NCI-H82 (cell line): ENCODE measurements at places on chromosomes 3 and 15.

DNA sequence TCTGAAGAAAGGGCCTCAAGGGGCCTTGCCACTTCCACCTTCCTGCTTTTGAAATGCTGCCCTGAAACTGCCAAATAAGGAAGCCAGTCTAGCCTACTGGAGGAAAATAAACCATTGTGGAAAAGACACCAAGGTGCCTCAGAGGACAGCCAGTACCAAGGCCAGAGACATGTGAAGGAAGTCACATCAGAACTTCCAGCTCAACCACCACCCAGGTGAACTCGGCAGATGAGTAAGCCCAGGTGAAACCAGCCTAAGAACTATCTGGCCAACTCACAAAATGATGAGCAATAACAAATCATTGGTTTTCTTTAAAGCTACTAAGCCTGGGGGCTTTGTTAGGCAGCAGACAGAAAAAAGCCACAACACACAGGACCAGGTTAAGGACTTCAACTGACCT, 103.0 kb downstream of the MAGI1 start:
- no peak for DNase-seq

DNA sequence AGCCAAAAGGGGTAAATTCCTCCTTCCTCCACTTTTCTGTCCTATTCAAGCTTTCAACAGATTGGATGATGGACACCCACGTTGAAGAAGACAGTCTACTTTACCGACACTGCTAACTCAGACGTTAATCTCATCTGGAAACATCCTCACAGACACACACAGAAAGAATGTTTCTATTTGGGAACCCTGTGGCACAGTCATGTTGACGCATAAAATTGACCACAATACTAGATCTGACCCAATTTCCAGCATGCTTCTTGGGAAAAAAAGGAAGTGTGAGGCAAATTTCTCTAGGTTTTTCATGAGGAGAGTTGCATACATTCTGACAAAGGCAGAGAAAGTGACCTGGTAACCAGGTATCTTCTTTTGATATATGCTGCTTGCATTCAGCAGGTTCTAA, 594.1 kb downstream of the FGF12 start:
- DNase-seq: no peak

- DNase-seq: no peak
Observed at GRCh38 chr3:117726776-117727175, 1017.2 kb downstream of the TUSC7 start.

GRCh38 chr3:34683851-34684250, 885.4 kb downstream of the PDCD6IP start:
- peak; percentile 81 for DNase-seq

- DNase-seq: no peak
Observed at GRCh38 chr3:38019658-38020341, 9.6 kb downstream of the PLCD1 start.

DNA sequence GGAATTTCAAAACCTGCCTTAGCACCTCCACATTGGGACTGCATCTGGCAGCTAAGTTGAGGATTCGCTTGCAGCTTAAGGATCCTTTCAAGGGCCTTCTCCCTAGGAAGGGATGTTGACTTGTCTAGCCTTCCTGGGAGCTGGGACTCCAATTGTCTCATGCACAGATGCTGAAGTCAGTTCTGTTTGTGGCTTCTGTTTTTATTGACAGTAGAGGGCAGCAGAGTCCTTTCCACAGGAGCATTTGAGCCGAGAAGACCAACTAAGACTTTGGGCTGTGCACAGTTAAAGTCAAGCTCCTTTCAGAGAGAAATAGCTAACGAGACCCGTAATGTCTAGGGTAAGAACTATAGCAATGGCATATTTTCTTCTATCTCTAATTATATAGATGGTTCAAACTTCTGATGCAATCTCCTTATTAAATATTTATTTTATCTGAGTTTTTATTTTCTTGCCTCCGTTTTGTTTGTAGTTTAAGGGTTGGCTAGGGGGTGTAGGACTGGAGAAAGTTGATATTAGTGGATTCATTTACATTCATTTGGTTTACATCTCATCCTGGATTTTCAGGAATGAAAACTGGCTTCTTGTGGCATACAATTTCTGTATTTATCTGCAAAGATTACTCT, 59.7 kb upstream of the KBTBD8 start:
- DNase-seq: peak; percentile 83

DNA sequence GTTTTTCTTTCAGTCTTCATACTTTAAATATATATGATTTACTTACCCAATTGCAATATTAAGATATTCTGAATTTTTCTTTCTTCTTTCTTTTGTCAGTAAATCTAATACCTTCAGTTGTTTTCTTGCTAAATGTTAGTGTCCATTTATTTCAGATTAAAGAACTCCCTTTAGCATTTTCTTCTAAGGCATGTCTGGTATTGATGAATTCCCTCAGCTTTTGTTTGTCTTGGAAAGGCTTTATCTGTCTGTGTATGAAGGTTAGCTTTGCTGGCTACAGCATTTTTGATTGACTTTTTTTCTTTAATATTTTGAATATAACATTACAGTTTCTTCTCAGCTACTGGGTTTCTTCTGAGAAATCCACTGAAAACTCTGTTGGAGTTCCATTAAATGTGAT, 64.0 kb upstream of the PLSCR4 start:
- no peak for DNase-seq

DNA sequence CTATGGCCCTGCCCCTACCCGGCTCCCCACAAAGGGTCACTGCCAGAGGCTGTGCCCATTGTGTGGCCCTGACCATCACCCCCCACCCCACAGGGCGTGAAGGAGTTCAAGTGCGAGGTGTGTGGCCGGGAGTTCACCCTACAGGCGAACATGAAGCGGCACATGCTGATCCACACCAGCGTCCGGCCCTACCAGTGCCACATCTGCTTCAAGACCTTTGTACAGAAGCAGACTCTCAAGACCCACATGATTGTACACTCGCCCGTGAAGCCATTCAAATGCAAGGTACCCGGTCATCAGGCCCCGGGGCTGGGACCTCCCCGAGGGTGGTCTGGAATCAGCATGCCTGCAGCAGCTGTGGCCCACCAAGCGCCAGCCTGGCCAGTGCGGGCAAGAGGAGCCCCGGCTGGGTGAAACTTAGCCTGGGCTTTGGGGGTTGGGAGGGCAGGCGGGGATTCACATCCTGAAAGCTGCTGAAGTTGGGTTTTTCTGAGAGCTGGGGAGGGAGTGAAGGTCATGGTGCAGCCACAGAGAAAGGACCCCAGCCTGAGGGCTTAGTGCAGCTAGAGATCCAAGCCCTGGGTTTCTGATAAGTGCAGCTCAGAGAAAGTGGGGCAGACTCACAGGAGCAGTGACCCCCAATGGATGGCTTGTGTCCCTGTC, 29.2 kb downstream of the IDH2 start:
- no peak for DNase-seq

- DNase-seq: no peak
Observed at GRCh38 chr15:33107950-33108349, 86.6 kb downstream of the FMN1 start.

GRCh38 chr15:58932710-58933280, 684 bp downstream of the SLTM start:
- peak; percentile 64 for DNase-seq

DNA sequence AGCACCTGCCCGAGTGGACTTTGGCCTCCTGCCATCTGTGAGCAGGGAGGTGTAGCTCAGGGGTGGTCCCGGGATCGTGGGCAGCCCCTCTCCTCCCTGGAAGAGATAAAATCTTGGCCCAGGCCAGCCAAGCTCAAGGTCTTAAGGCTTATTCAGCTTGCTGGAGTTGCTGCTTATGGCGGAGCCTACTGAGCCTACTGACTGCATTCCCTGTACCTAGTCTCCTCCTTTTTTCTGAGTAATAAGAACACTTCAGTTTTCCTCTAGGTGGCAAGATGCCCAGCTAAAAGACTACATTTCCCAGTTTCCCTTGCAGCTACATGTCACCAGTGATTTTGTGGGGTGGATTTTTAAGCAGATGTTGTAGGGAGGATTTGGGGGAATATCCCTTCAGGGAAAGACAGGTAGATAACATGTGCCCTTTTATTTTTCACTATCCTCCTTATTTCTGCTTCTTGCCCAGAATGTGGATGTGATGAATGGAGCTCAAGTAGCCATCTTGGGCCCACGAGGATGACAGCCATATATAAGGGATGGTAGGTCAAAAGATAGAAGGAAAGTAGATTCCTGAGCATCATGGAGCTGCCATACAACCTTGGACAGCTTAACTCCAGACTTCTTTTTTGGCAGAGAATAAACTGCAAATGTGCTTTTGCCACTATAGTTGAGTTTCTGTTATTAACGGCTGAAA, 41.4 kb upstream of the INSYN1 start:
- DNase-seq: no peak

DNA sequence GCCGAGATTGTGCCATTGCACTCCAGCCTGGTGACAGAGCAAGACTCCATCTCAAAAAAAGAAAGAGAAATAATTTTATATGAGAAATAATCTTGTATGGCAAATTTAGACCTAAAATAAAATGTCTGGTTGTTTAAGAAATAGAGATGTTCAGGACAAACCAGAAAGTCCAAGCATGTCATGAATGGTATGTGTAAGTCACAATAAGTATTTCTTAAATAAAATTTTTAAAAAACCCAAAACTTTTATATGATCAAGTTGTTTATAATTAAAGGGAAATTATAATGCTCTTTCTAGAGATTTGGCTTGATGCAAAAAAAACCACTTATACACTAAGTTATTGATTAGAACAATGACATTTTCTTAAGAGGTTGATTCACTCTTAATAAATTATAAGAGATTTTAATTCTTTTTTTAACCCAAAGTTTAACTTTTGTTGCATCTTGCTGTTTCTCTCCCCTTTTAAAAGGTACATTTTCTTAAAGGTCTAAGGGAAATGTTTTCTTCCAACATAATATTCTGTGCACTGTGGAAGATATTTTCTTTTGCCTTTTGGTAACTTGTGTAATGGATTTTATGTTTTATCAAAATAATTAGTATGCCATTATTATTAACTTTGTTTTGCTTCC, 105.7 kb downstream of the RTP4 start:
- DNase-seq: no peak

DNA sequence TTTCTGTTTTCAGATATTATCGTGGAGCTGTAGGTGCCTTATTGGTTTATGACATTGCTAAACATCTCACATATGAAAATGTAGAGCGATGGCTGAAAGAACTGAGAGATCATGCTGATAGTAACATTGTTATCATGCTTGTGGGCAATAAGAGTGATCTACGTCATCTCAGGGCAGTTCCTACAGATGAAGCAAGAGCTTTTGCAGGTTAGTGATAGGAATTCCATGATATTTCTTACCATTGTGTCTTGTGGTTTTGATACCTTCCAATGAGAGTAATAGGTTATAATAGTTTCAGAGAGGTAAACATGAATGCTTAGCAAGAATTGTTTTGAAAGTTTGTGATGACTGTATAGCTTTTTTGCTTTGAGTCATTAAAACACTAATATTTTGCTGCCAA, 8.5 kb downstream of the RAB11A start:
- DNase-seq: no peak

DNA sequence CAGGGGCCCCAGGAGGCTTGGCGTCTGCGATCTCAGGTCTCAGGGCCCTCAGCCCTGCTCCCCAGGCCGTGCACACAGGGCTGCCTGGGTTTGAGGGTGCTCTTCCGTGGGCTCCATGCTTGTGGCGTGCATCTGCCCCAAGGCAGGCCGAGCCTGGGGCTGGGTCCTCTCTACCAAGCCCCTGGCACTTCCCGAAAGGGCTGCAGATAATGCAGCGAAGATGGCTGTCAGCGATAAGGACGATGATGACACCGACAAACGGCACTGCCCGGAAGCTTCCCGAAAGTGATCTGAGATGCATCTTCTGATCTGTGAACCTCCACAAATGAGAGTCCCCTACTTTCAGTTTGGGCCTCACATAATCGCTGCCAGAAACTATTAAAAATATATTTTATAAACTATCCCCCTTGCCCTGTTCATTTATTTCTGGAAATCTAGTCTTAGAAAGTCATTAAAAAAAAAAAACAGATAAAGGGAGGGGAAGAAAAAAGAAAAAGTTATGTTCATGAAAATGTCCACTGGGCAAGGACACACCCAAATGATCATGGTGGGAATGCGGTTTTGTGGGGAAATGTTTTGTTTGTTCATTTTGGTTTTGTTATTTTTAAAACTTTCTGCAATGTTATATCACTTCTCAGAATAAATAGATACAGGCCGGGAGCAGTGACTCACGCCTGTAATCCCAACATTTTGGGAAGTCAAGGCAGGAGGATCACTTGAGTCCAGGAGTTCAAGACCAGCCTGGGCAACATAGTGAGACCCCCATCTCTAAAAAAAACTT, 51.5 kb downstream of the RPN1 start:
- DNase-seq: no peak

DNA sequence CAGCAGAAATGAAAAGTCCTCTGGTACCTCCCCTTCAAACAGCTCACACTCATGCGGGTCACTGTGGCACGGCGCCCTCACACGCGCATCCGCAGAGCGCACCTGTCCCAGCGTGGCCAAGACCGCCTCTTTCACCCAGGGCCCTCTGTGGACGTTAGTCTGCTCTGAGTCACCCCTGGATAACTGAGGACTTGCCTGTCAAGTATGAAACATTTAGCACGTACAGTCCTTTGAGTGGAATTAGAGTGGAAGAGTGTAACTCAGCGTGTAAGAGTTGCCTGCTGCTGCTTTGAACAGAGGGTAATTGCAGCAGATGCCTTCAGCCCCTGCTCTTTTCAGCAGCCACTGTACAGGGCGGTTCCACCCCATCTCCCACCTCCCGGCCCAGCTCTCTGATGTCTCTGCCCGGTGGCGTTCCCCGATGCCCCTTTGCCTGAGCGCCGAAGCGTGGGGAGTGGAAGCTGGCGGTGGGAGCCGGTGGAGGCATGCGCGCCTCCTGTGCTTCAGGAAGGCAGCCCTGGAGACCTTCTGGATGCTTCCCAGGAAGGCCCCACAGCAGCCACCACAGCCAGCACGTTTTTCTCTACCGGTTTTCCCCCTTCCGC, 23.0 kb downstream of the CPN2 start:
- no peak for DNase-seq

DNA sequence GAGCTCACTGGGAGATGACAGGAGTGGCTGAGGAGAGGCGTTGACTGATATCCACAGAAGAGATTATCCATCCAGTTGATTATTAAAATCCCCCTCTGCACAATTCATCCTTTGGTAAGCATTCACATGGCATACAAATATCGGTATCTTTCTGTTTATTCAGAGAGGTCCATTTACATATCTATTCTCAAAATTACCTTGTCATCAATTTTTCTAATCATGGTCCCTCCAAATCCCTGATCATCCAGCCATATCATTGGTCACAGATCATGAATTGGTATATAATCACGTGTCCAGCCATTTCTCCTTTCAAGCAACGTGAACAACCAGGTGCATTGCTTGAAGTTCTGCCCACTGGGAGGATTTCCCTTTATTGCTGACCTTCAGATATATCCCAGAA, 1321.0 kb downstream of the ROBO2 start:
- DNase-seq: no peak

- DNase-seq: no peak
Observed at GRCh38 chr3:163016251-163016650, 1519.6 kb downstream of the OTOL1 start.

DNA sequence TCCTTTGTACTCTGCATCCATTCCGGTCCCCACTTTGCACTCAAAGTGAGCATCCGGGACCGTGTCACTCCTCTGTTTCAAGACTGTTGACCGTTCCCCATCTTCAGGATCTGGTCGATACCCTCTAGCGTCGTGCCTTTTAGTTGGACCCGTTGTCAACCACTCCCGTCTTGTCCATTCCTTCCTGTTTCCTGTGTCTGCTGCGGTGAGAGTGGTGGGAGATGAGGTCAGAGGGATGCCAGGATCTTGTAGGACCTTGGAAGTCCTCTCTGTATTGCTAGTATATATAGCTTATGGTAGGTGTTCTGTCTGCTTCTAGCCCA, 624 bp downstream of the BRK1 start:
- peak; percentile 48 for DNase-seq

- DNase-seq: no peak
Observed at GRCh38 chr3:46865031-46865507, 1.8 kb upstream of the MYL3 start.

GRCh38 chr3:194458131-194458530, 28.7 kb downstream of the ATP13A3 start:
- no peak for DNase-seq
